ENCODE measurements at places on chromosomes 6 and 20. TPM values are rescaled to one million over a fixed set of nuclear protein-coding genes. Genes with fewer than 3 reads are reported as not detected.

Gene RING1
- 18.2 TPM for total RNA-seq

Gene MEI4
- not detected for total RNA-seq

Gene COX4I2
- not detected for total RNA-seq

Gene C20orf202
- not detected for total RNA-seq

Gene HAO1
- total RNA-seq, result not detected

Gene F13A1
- not detected for total RNA-seq

Gene PNLDC1
- 0.40 TPM for total RNA-seq

Gene TRIM40
- total RNA-seq, result not detected

Gene RAB32
- not detected for total RNA-seq

Gene DSTN
- 69.7 TPM for total RNA-seq

Gene KIF6
- total RNA-seq, result 0.30 TPM

Gene KCNQ5
- total RNA-seq, result 12.0 TPM

Gene NDRG3
- total RNA-seq, result 28.2 TPM

Gene LTV1
- total RNA-seq, result 23.3 TPM

Gene NFYA
- total RNA-seq, result 38.7 TPM

Gene KHDC1L
- total RNA-seq, result not detected

Gene POPDC3
- total RNA-seq, result not detected

Gene PDE10A
- not detected for total RNA-seq

Gene KPNA5
- 8.4 TPM for total RNA-seq

Measured in activated naive CD4-positive, alpha-beta T cell treated with anti-CD3 and anti-CD28 coated beads for 36 hours (primary cell).